H4 (cell line): ENCODE measurements at places on chromosomes 13 and 19. TPM values are rescaled to one million over a fixed set of nuclear protein-coding genes. Genes with fewer than 3 reads are reported as not detected.

GRCh38 chr19:51114087-51114729, 6.0 kb upstream of the CTU1 start:
- DNase-seq = no peak

GRCh38 chr19:41223431-41224234, 4.6 kb downstream of the AXL start:
- DNase-seq = peak; percentile 65

- no peak for DNase-seq
Measured at GRCh38 chr19:3604987-3605343, 1.7 kb downstream of the TBXA2R start.

The DAND5 gene
- 0.06 TPM in 1 of 2 replicates, not detected in the other for total RNA-seq
